ENCODE measurements at places on chromosomes 12 and 14. TPM values are rescaled to one million over a fixed set of nuclear protein-coding genes. Genes with fewer than 3 reads are reported as not detected.

Gene ART4
- polyA plus RNA-seq, result not detected

Gene SAMD4A
- 1.0 TPM for polyA plus RNA-seq

Gene GUCY2C
- polyA plus RNA-seq, result 0.06 TPM

Gene KIF26A
- polyA plus RNA-seq, result 11.2 TPM

Gene GOLGA3
- 20.2 TPM for polyA plus RNA-seq

Gene PTGER2
- not detected for polyA plus RNA-seq
